ENCODE measurements at places on chromosomes 5 and 9. TPM values are rescaled to one million over a fixed set of nuclear protein-coding genes. Genes with fewer than 3 reads are reported as not detected.

GRXCR2 gene
- not detected for total RNA-seq

- peaks cover 4% of the 10 kb centered on the region for H3K36me3 ChIP-seq
- no peak overlapping the region for H3K4me3 ChIP-seq
- DNase-seq = peak; percentile 25
- H3K27me3 ChIP-seq = no peaks in the 10 kb centered on the region
Observed at GRCh38 chr5:73596705-73597328, 29.2 kb upstream of the ARHGEF28 start.

GRCh38 chr5:129906177-129906887 is 2.1 kb downstream of the CHSY3 start:
- H3K36me3 ChIP-seq = no peaks in the 10 kb centered on the region
- H3K4me1 ChIP-seq = peaks cover 18% of the 10 kb centered on the region
- H3K4me3 ChIP-seq = peak overlapping the region; percentile 71

DNA sequence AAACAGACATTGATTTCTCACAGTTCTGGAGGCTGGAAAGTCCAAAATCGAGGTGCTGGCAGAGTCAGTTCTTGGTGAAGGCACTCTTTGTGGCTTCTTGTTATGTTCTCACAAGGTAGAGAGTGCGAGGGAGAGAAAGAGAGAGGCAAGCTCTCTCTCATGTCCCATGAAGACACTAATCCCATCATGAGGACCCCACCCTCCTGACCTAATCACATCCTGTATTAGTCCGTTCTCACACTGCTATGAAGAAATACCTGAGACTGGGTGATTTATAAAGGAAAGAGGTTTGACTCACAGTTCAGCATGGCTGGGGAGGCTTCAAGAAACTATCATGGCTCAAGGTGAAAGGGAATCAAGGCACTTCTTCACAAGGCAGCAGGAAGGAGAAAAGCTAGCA is 5.7 kb upstream of the AMACR start:
- no peak overlapping the region for H3K27ac ChIP-seq
- DNase-seq = no peak
- H3K4me3 ChIP-seq = no peak overlapping the region
- no peaks in the 10 kb centered on the region for H3K27me3 ChIP-seq
- H3K36me3 ChIP-seq = no peaks in the 10 kb centered on the region
- peaks cover 43% of the 10 kb centered on the region for H3K4me1 ChIP-seq

SPTLC1 gene
- 59.6 TPM for total RNA-seq

DNA sequence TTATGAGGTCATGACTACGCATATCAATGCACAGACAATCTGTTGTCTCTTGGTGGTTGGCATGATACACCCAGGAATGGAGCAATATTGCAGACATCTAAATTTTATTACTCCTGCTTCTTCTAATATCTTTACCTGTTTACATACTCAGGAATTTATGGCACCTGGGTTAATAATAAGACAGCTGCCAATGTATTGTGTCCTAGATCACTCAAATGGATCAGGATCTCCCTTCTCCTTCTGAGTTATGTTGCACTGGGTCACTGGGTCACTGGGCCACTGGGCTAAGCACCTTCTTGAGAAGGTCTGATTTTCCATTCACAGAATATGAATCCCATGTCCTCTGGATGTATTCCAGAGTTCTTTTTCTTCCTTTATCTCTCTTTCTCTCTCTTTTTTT is 41.8 kb downstream of the CCL28 start:
- no peaks in the 10 kb centered on the region for H3K36me3 ChIP-seq
- no peaks in the 10 kb centered on the region for H3K4me1 ChIP-seq
- no peak for DNase-seq

- H3K4me3 ChIP-seq = no peak overlapping the region
- peaks cover 56% of the 10 kb centered on the region for H3K4me1 ChIP-seq
- peaks cover 37% of the 10 kb centered on the region for H3K36me3 ChIP-seq
- peak; percentile 73 for DNase-seq
- peak overlapping the region; percentile 72 for H3K27ac ChIP-seq
Observed at GRCh38 chr9:114184071-114184470, 28.7 kb downstream of the COL27A1 start.

C5orf52 gene
- total RNA-seq = not detected

GRCh38 chr9:95181835-95182234 is 135.7 kb downstream of the FANCC start:
- H3K36me3 ChIP-seq = no peaks in the 10 kb centered on the region
- no peak for DNase-seq
- peaks cover 3% of the 10 kb centered on the region for H3K27me3 ChIP-seq
- no peak overlapping the region for H3K4me3 ChIP-seq

DNA sequence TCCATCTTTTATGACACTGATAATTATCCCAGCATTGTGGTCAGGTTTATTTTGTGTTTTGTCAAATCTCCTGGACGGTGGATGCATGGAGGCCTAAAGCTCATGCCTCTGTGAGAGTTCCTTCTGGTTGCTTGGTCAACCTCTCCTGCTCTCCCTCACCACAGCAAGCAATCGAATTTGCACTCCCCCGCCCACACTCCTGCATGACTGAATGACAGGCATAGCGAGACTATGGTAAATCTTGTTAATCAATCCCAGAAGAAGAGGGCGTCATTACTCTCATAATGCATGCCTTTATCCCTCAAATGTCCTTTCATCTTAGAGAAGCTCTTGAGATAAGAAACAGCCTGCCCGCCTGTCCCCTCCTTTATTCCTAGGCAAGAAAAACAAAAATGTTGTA is 1215.0 kb upstream of the CDH9 start:
- no peaks in the 10 kb centered on the region for H3K36me3 ChIP-seq
- no peak overlapping the region for H3K4me3 ChIP-seq
- no peak for DNase-seq
- no peak overlapping the region for H3K27ac ChIP-seq
- no peaks in the 10 kb centered on the region for H3K27me3 ChIP-seq

DNA sequence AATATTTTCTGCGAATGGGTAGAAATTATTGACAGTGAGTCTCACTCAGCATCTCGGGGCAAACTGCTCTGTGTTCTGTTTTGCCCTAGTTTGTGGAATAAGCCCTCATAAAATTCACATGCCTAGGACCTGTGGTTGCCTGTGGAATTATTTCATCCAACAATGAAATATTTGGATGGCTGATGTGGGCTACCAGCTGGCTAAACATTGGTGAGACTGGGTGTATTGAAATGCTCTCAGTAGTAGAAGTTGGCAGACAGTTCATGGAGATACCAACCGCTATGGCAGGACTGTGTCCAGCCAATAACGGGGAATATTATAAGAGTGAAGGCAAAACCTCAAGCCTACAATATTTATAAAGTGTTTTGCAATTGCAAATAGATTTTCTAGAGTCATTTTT is 344.1 kb upstream of the RPS23 start:
- no peaks in the 10 kb centered on the region for H3K36me3 ChIP-seq
- no peaks in the 10 kb centered on the region for H3K27me3 ChIP-seq
- no peak overlapping the region for H3K27ac ChIP-seq

GRCh38 chr5:68319706-68320412 is 104.3 kb downstream of the PIK3R1 start:
- H3K27me3 ChIP-seq = peaks cover 2% of the 10 kb centered on the region
- DNase-seq = no peak
- H3K27ac ChIP-seq = peak overlapping the region; percentile 81
- peaks cover 47% of the 10 kb centered on the region for H3K4me1 ChIP-seq

DNA sequence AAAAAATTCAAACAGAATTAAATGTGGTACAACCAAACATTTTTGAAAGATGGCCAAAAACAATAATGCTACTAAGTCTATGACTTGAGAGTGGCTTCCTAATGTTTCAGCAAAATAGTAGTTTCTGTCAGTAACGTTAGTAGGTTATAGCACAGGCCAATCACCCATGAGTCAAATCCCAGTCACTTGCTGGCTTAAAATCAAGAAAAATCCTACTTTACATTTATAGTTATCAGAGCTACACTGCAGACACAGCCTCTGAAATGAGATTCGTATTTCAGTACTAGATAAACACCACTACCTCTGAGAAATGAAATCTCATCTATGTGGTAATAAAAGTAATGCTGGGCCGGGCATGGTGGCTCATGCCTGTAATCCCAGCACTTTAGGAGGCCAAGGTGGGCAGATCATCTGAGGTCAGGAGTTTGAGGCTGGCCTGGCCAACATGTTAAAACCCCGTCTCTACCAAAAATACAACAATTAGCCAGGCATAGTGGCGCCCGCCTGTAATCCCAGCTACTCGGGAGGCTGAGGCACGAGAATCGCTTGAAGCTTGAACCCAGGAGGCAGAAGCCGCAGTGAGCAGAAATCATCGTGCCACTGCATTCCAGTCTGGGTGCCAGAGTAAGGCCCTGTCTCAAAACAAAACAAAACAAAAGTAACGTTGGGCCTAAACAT is 6.1 kb downstream of the ZDHHC21 start:
- peaks cover 2% of the 10 kb centered on the region for H3K27me3 ChIP-seq
- H3K36me3 ChIP-seq = peaks cover 29% of the 10 kb centered on the region
- peak overlapping the region; percentile 76 for H3K27ac ChIP-seq
- peaks cover 50% of the 10 kb centered on the region for H3K4me1 ChIP-seq

- H3K4me3 ChIP-seq = no peak overlapping the region
- no peak for DNase-seq
- H3K4me1 ChIP-seq = peaks cover 45% of the 10 kb centered on the region
- no peak overlapping the region for H3K27ac ChIP-seq
- no peaks in the 10 kb centered on the region for H3K36me3 ChIP-seq
Observed at GRCh38 chr5:36669015-36669651, 62.7 kb downstream of the SLC1A3 start.

DNA sequence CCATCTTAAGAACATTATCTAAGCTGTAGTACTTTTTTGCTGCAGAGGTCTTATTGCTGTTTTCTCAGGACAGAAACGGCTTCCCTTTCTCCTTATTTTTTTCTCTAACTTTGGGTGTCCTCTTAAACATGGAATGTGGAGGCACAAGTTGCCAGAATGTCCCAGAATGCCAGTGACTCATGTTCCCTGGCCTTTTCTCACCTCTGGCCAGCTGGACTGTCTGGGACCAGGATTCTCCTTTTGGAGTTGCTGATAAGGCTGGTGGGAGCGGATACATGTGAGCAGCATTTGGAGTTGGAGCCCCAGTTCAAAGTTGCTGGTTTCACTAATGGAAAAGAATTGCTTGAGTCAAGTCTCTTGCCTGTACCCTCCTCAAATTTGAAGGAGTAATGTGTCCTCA is 112.8 kb downstream of the ARHGAP26 start:
- H3K27me3 ChIP-seq = peaks cover 2% of the 10 kb centered on the region
- DNase-seq = peak; percentile 36
- H3K4me1 ChIP-seq = peaks cover 45% of the 10 kb centered on the region
- no peak overlapping the region for H3K27ac ChIP-seq
- H3K36me3 ChIP-seq = no peaks in the 10 kb centered on the region

- DNase-seq = no peak
- H3K36me3 ChIP-seq = no peaks in the 10 kb centered on the region
Observed at GRCh38 chr5:96835791-96836191, 28.0 kb upstream of the ERAP1 start.

DNA sequence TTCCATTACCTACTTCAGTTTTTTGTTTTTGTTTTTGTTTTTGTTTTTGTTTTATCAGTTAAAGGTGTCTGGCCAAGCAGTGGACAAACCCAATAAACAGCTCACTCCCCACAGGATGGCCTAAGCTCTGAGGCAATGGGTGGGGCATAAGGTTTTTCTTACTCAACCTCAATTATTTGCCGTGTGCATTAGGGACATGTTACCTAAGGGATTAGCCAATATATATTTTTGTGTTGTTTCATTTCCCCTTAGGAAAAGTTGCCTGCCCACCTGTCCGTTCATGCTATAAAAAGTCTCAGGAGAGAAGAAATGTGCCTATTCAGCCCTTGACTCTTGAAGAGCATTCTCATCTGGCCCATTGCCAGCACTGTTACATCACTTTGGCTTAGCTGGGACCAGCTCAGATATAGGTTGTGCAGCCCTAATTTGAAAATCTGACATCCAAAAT is 7.3 kb downstream of the SH3RF2 start:
- DNase-seq = no peak
- H3K4me3 ChIP-seq = no peak overlapping the region
- no peaks in the 10 kb centered on the region for H3K36me3 ChIP-seq
- peaks cover 58% of the 10 kb centered on the region for H3K4me1 ChIP-seq
- H3K27ac ChIP-seq = no peak overlapping the region
- peaks cover 19% of the 10 kb centered on the region for H3K27me3 ChIP-seq

- no peaks in the 10 kb centered on the region for H3K36me3 ChIP-seq
- no peaks in the 10 kb centered on the region for H3K27me3 ChIP-seq
- H3K27ac ChIP-seq = peak overlapping the region; percentile 52
- H3K4me1 ChIP-seq = peaks cover 22% of the 10 kb centered on the region
- 0 out of 2 replicates have a peak overlapping the region, but pooled peaks have one; percentile 5 for H3K4me3 ChIP-seq
Observed at GRCh38 chr5:91272858-91273257, 110.3 kb downstream of the ARRDC3 start.

- H3K4me3 ChIP-seq = no peak overlapping the region
- H3K36me3 ChIP-seq = no peaks in the 10 kb centered on the region
- DNase-seq = no peak
- peaks cover 11% of the 10 kb centered on the region for H3K27me3 ChIP-seq
- no peaks in the 10 kb centered on the region for H3K4me1 ChIP-seq
- no peak overlapping the region for H3K27ac ChIP-seq
Observed at GRCh38 chr5:36323926-36324781, 22.5 kb upstream of the RANBP3L start.

DNA sequence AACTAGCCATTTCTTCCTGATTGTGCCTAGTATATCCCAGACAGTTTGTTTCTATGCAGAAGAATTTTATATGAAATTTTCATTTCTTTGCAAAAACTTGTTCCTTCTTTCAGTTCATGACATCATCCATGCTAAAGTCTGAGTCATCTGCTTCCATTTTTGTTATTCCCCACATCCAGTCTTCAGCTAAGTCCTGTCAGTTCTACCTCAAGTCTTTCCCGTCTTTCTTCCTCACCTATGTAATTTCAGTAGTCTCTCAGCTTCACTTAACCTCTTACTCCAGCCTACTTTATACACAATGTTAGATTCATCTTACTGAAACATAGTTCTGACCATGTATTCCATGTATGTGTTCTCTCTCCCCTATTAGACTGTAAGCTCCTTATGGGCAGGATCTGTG is 39.1 kb downstream of the G3BP1 start:
- peaks cover 54% of the 10 kb centered on the region for H3K4me1 ChIP-seq
- H3K27me3 ChIP-seq = peaks cover 2% of the 10 kb centered on the region

GRCh38 chr9:71465392-71465791 is 302.9 kb downstream of the CEMIP2 start:
- H3K27me3 ChIP-seq = no peaks in the 10 kb centered on the region
- H3K4me1 ChIP-seq = no peaks in the 10 kb centered on the region
- no peak overlapping the region for H3K27ac ChIP-seq
- DNase-seq = no peak
- no peaks in the 10 kb centered on the region for H3K36me3 ChIP-seq

NSG2 gene
- total RNA-seq = not detected

JAKMIP2 gene
- total RNA-seq = not detected

DNA sequence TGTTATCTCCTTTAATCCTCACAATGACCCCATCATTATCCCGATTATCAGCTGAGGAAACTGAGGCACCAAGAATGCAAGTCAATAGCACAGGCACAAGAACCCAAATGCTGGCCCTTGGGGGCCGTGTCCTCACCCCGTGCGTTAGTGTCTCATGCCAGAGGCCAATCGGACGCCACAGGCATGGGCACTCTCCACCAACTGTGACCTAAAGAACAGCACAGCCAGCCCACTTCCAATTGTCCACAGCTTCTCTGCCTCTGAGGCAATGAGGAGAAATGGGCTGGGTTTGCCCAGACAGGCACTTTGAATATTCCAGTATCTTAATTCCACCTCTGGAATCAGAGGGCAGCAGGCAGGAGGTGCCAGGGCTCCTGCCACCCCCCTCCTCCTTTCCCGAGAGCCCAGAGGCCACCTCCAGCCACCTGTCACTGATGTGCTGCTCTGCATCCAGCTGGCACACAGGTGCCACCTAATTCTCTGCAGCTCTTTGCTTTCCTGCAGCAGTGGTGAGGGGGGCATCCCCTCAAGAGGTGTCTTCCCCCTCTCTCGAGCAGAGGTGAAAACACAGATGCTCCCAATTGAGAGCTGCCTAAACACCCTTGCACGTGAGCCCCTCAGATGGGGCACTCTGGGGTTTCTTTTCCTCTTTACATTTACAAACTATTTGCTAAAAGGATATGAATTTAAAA is 107.5 kb downstream of the ROR2 start:
- peaks cover 29% of the 10 kb centered on the region for H3K27me3 ChIP-seq
- H3K4me1 ChIP-seq = peaks cover 11% of the 10 kb centered on the region
- H3K4me3 ChIP-seq = no peak overlapping the region
- DNase-seq = no peak
- no peak overlapping the region for H3K27ac ChIP-seq

SPRY4 gene
- total RNA-seq = 28.7 TPM

Measured in HFFc6 (cell line).